ENCODE measurements at places on chromosomes 5 and 9. TPM values are rescaled to one million over a fixed set of nuclear protein-coding genes. Genes with fewer than 3 reads are reported as not detected.

The CTXN3 gene
- total RNA-seq: not detected

The CDKN2B gene
- total RNA-seq: 50.7 TPM

The TAL2 gene
- 0.36 TPM for total RNA-seq

The KIAA0825 gene
- total RNA-seq: 10.0 TPM

The TTC33 gene
- 14.5 TPM for total RNA-seq

The FIBCD1 gene
- total RNA-seq: 5.3 TPM

The FXN gene
- 2.2 TPM for total RNA-seq

The PDZD2 gene
- 0.29 TPM for total RNA-seq

The N4BP3 gene
- under 0.01 TPM for total RNA-seq

The TMEM8B gene
- total RNA-seq: 2.1 TPM

The WNK2 gene
- not detected for total RNA-seq

The KIF20A gene
- total RNA-seq: 7.2 TPM

The C5orf58 gene
- not detected for total RNA-seq

The C1QTNF2 gene
- not detected for total RNA-seq

The LAMC3 gene
- not detected for total RNA-seq

The JAKMIP2 gene
- total RNA-seq: 1.1 TPM

The ENDOG gene
- 18.0 TPM for total RNA-seq

The OLFM1 gene
- total RNA-seq: under 0.01 TPM

The MAMDC2 gene
- 1.5 TPM for total RNA-seq

The ANKRD31 gene
- total RNA-seq: 0.29 TPM

The RBM27 gene
- 22.1 TPM for total RNA-seq

The PTAR1 gene
- total RNA-seq: 67.2 TPM

The OBP2B gene
- not detected for total RNA-seq

The RICTOR gene
- 50.7 TPM for total RNA-seq

The UNC5A gene
- not detected for total RNA-seq

The PCDH12 gene
- total RNA-seq: under 0.01 TPM

The VCAN gene
- 543 TPM for total RNA-seq

The FBP1 gene
- not detected for total RNA-seq

The DOCK2 gene
- total RNA-seq: 6.2 TPM

The ACER2 gene
- 2.2 TPM for total RNA-seq

The PCDHGC5 gene
- 5.3 TPM for total RNA-seq

The CARTPT gene
- not detected for total RNA-seq

The SIL1 gene
- 65.1 TPM for total RNA-seq

The PCDHGB5 gene
- total RNA-seq: 24.2 TPM

The ANXA2R gene
- 3.5 TPM for total RNA-seq

The SPINK6 gene
- total RNA-seq: not detected

The KDM3B gene
- total RNA-seq: 48.3 TPM

The AGXT2 gene
- not detected for total RNA-seq

The SPINK4 gene
- not detected for total RNA-seq

The SPACA9 gene
- 3.6 TPM for total RNA-seq

Data from osteoblast (primary cell).